H4 (cell line): ENCODE measurements at places on chromosomes 3 and 15. TPM values are rescaled to one million over a fixed set of nuclear protein-coding genes. Genes with fewer than 3 reads are reported as not detected.

Gene MAP3K13
- total RNA-seq, result 34.3 and 47.7 TPM in 2 replicates

GRCh38 chr3:78765671-78766485 is 1001.9 kb downstream of the ROBO1 start:
- no peak for DNase-seq

DNA sequence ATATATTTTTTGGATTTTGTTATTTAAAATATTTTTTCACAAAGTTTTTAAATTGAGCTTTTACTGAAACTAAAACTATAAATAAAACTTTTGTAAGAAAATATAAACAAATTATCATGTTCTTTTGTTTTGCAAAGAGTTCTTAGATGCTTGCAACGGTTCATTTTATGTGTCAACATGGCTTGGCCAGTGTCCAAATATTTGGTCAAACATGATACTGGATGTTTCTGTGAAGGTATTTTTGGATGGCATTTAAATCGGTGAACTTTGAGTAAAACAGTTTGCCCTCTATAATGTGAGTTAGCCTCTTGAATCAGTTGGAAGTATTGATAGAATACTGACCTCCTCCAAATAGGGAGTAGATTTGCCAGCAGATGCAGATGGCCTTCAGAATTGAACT is 612.6 kb upstream of the NECTIN3 start:
- no peak for DNase-seq

DNA sequence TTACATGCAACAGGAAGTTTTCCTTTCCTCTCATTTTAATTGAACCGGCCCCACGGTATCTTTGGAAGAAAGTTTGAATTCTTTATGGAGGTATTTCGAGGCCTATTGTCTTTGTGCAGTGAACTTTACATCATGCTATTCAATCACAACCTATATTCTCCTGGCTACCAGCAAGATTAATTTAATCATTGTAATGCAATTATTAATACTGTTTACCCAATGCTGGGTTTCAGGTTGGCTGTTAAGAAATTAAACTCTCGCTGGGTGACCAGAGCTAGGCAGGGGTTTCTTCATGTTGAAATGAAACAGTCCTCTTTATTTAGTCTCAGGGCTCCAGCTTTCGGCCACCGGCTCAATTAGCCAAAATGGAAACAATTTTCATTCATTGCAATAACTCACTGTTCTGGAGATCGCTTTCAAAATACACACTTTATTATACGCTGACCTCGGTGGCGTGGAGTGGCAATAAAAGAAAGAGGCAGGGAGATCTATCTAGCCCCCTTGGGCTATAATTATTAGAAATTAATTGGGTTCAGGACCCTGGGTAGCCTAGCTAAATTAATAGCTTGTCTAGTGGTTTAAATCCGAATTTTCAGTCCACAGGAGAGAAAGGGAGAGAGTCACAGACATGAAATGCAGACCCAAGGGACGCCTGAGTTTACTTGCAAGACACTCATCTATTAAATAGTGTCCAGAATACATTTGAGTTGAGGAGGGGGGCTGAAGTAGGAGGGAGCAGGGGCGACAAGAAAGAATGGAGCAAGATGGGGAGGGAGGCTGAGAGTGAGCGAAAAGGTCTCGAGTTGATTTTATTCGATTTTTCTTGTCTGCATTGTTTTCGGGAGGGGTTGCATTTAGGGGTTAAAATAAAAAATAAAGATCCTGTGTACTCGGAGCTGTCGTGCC is 3.9 kb upstream of the MECOM start:
- no peak for DNase-seq

GRCh38 chr3:100396967-100397366 is 3.9 kb downstream of the TOMM70 start:
- no peak for DNase-seq

DNA sequence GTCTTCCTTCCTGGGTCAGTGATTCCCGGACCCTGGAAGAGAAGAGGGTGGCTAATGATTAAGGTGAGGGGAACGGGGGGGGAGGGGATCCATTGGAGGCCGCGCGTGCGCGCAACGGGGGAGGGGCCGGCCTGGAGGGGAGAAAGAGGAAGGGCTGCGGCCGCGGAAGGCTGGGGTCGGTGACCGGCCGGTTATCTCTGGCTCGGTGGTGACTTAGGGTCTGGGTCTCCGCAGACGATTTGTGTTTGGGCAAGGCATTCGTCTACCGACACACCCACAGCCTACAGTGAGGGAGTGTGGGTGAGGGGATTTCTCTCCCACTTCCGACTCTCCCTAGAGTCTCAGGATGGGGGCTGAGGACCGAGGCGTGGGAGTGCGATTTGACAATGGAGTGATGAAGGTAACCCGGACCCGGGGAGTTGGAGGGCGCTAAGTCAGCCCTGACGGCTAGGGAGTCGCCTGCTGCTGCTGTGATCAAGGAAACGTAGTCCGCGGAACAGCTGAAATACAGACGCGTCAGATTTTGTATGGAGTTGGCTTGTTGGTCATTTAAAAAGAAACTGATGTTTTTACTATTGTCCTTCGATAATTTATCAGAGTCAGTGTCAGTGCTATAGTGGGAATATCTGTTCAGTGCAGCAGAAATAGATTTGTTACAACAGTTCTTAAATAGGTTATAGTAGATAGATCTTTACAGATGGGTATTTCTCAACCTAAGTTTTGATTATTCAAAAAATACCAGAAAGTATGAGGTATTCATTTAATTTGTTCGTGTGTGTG is 733 bp downstream of the RNF111 start:
- DNase-seq, result no peak

DNA sequence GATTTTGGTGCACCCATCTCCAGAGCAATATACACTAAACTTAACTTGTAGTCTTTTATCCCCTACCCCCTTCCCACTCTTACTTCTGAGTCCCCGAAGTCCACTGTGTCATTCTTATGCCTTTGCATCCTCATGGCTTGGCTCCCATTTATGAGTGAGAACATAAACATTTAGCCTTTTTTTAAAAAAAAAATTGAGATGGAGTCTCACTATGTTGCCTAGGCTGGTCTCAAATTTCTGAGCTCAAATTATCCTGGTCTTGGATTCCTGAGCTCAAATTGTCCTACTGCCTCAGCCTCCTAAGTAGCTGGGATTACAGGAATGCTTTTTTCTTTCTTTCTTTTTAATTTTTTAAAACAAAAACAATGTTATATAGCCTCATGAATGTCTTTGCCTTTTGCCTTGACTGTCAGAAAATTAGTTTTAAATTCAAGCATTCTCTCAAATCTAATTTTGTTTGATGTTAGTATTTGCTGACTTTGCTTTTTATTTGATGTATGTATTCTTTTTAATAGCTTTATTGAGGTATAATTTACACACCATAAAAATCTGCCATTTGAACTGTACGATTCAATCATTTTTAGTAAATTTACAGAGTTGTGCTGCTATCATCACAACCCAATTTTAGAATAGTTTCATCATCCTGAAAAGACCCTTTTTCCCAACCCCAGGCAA is 46.9 kb downstream of the NFKBIZ start:
- DNase-seq, result no peak

GRCh38 chr3:125000661-125001060 is 55.1 kb downstream of the HEG1 start:
- no peak for DNase-seq

DNA sequence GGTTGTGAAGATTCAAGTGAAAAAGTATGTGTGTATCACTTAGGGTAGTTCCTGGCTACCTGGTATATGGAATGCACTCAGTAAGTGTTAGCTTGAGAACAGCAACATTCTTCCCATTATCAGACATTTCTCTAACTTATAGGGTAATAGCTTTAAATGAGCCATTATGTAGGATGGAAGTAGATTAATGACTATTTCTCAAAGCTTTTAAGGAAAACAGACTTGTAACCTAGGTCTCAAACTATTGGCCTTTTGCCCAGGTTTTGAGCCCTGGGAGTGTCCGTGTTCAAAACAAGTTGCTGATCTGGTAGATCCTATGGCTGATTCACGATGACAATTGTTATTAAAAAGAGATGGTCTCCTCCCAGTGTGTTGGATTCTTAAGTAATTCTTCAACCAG is 129.1 kb upstream of the UMPS start:
- no peak for DNase-seq

- no peak for DNase-seq
Observed at GRCh38 chr3:168989396-168989795, 674.1 kb downstream of the MECOM start.
